ENCODE measurements at places on chromosomes 6 and 20.

GRCh38 chr6:96849615-96850014 is 12.3 kb upstream of the GPR63 start:
- DNase-seq: no peak

- DNase-seq: no peak
Measured at GRCh38 chr20:11448554-11448953, 469.1 kb upstream of the BTBD3 start.

- no peak for DNase-seq
Measured at GRCh38 chr6:129646642-129647041, 63.3 kb downstream of the ARHGAP18 start.

GRCh38 chr20:19944772-19945459 is 72.2 kb upstream of the NAA20 start:
- DNase-seq: no peak

GRCh38 chr6:46279874-46280273 is 109.1 kb upstream of the ENPP5 start:
- no peak for DNase-seq

GRCh38 chr20:34281177-34281576 is 22.0 kb downstream of the AHCY start:
- DNase-seq: no peak

GRCh38 chr6:148885136-148885865 is 138.5 kb downstream of the UST start:
- no peak for DNase-seq

DNA sequence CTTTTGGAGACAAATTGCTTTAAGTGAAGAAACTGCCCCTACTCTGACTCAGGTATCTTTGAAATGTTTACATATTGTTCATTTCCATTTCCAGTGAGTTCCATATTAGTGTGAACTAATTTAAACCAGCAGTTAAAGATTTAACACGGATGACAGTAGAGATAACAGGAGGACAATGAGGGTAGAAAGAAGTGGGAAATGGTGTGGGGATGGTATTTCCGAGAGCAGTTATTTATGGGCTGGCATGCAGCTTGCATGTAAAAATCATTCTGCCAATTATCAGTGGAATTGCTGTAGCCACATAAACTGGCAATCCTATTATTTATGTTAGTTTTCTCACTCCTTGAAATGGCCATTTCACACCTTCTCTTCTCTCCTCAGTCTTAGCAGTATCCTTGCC is 8.6 kb upstream of the ADGRF5 start:
- DNase-seq: no peak

DNA sequence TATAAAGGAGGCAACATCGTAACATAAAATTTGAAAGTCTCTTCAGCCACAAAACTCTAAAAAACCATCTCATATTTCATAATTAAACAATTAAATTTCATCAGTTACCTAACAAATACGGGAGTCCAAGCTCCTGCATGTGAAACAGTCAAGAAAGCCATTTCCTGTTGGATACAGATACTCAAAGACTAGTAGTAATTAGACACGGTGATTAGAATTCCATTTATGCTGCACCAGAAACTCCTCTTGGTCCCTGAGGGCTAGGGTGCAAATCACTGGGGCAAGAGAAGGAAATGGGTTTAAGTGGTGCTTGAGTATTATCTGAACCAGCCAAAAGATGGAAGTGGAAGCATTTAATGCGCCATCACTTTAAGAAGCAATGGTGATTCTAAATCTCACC is 27.4 kb downstream of the TRAM2 start:
- no peak for DNase-seq

GRCh38 chr20:36181934-36182603 is 27.5 kb downstream of the EPB41L1 start:
- DNase-seq: no peak

DNA sequence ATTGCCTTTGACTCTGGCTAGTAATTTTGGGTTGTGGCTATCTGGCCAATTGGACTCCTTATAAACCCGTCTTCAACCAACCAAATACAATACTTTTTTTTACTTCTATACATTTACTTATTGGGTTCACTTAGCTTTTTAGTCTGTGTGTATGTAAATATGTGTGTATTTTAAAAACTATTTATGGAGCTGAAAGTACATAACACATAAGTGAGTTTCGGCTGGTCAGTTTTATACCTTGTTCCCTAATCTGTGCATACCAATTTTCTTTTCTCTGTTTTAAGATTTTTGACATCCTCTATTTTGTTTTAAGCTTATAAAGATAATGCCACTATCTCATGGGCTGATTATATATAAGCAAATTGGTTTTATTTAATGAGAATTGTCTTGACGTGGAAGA is 129.5 kb downstream of the LRRC1 start:
- DNase-seq: no peak

DNA sequence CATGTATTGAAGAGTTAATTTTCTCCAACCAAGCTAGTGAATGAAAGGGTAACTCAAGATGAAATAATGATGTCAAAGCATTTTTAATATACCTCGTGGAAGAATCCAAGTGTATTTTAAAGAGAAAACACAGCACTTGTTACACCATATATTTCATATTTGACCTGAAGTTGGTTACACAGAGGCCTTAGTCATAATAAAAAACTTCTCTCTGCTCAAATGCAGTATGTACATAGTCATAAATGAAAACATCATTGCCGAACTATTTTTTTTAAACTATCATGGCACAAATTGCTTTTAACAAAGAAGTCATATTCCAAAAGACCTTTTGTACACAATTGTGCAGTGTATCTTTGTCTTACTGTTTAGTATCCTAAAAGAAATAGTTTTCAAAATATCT is 43.0 kb downstream of the BACH2 start:
- DNase-seq: no peak

DNA sequence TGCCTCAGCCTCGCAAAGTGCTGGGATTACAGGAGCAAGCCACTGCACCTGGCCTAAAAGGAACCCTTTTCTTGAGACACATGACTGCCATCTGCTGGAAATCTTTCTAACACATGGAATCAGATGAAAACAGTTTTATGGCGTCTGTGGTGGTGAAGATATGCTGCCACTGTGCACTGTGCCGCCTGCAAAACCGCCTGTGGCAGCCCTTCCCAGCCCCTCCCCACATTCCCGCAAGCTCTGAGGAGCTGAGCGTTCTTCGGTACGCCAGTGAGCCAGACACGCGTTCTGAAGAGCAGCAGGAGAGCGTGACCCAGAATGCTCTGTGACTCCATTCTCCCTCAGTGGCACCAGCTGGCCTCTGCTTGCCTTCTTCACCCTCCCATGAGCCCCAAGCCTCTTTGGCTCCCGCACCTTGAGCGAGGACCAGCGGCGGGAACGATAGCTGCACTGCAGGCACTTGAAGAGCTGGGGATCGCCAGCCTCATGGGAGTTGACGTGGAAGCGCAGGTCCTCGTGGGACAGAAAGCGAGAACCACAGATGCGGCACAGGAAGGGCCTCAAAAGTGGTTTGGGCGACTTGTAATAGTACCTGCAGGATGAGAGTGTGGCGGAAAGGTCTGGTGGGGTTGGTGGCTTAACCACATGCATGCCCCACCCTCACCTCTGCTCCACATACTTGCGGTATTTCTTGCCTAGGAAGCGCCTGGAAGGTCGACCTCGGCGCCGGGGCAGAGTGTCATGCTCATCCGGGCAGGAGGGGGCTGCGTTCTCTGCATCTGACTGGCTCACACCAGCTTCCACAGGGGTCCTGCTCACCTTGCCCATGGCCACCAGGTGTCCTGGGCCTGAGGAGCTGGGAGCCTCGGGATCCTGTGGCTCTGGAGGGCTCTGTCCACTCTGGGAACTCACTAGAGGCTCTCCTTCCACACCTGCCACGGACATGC is 8.7 kb downstream of the ZNF335 start:
- no peak for DNase-seq

GRCh38 chr20:9632991-9633390 is 118.6 kb downstream of the LAMP5 start:
- no peak for DNase-seq

DNA sequence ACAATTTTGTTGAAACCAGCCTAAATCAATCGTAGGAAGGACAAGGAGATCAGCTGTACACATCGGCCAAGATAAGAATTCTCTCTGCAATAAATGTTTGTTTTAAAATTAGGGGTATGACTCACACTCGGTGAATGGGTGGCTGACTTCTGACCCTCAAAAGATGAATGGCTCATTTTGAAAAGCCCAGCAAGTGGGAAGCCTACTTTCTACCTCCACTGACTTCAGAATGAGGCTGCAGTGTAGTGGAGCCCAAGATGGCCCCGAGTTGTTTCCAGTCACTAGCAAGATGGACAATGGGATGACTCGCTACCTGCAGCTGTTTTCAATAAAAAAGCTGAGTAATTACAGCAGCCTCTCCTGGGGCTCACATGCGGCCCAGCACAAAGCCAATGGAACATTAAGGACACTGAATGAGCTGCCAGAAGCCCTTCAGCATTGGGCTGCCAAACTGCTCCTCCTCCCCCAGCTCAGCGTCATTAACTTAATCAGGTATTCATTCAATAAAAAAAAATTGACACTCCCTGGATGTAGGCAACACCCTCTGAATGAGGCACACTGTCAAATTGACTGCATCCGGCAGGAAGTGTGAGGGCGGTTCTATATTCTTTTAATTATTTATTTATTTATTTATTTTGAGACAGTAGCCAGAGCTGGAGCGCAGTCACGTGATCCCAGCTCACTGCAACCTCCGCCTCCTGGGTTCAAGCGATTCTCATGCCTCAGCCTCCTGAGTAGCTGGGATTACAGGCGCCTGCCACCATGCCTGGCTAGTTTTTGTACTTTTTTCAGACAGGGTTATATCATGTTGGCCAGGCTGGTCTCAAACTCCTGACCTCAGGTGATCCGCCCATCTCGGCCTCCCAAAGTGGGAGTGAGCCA is 107.3 kb downstream of the GMPR start:
- DNase-seq: no peak

- no peak for DNase-seq
Measured at GRCh38 chr6:81772741-81773140, 20.3 kb upstream of the TENT5A start.

DNA sequence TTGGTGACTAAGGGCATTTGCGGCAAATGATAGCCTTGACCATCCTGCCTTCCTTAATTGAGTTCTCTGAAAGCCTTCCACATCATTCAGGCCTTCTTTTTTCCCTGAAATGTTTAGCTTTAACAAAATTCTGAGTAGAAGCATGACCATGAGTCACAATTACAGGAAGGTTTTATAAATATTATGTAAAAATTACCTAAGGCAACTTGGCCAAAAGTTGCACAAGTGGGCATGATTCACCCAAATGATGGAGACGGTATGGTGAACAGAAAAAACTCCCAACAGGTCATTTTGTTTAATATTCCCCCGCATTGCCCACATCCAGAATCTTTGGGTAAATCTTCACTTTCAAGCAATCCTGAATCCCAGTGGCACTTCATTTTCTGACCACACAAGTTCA is 37.0 kb downstream of the MC3R start:
- DNase-seq: no peak

GRCh38 chr6:147563472-147563871 is 55.0 kb downstream of the SAMD5 start:
- DNase-seq: no peak

DNA sequence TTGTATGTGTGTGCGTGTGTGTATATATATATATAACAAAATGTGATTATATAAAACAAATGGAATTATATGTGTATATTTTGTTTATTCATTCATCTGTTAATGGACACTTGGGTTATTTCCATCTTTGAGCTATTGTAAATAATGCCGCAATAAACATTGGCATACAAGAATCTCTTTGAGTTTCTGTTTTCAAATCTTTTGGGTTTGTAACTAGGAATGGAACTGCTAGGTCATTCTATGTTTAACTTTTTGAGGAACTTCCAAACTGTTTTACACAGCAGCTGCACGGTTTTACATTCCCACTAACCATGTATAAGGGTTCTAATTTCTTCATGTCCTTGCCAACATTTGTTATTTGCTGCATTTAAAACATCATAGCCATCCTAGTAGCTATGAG is 39.9 kb upstream of the TGM2 start:
- DNase-seq: no peak

DNA sequence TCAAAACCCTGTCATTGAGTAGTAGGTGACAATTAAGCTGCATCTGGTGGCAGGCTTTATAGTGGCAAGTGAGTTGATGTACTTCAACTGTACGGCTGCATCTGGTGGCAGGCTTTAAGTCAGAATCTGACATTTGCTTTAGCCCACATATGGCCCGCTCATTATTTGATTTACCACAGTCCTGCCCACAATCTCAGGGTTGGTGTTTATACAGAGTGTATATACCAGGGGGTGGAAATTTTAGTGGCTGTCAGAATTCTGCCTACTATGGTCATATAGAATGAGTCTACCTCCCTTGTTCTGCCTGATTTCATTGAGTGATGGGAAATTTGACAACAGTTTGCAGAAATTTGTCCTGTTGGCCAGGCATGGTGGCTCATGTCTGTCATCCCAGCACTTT is 112.3 kb downstream of the SMAP1 start:
- DNase-seq: no peak

GRCh38 chr20:20780127-20780824 is 67.8 kb upstream of the RALGAPA2 start:
- DNase-seq: no peak

- no peak for DNase-seq
Measured at GRCh38 chr6:14028631-14029030, 88.9 kb upstream of the CD83 start.

- no peak for DNase-seq
Measured at GRCh38 chr6:107390685-107391435, 68.5 kb downstream of the PDSS2 start.

DNA sequence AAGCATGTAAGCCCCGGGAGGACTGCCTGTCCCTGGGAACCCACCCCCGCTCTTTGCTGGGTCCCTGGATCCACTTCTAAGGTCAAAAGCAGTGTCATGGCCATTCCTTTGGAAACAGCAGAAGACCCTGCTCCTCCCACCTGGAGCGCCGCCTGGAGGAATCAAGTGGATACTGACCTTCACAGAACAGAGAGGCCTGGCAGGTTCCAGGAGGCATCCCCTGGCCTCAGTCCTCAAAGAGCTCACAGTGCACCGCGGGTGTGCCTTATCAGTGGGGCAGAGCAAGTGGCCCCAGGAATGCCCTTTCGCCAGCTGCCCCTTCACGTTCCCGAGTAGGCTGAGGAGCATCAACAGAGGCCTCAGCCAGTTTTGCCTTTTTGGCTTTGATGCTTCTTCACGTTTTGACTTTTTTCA is 11.1 kb upstream of the SLC4A11 start:
- DNase-seq: no peak

GRCh38 chr6:159311618-159312017 is 142.4 kb downstream of the FNDC1 start:
- no peak for DNase-seq

DNA sequence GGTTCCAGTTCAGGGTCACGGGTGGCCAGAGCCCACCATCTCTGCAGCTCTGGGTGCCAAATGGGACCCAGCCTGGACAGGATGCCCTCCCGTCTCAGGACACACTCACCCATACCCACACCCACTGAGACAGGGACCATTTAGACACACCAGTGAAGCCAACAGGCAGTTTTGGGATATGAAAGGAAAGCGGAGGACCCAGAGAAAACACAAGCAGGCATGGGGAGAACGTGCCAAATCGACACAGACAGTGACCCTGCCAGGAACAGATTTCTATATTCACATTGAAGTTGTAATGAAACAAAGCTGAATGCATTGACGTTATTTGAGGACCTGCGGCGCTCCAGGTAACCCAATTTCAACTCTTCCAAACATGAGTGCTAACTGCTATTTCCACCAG is 164.5 kb downstream of the DOK5 start:
- DNase-seq: no peak
